ENCODE measurements at places on chromosomes 5 and 9.

GRCh38 chr5:96317945-96318344 lies 115.1 kb downstream of the PCSK1 start:
- no peak for DNase-seq

- no peak for DNase-seq
These were observed 14.3 kb upstream of the SNCAIP start for GRCh38 chr5:122297587-122298298.

DNA sequence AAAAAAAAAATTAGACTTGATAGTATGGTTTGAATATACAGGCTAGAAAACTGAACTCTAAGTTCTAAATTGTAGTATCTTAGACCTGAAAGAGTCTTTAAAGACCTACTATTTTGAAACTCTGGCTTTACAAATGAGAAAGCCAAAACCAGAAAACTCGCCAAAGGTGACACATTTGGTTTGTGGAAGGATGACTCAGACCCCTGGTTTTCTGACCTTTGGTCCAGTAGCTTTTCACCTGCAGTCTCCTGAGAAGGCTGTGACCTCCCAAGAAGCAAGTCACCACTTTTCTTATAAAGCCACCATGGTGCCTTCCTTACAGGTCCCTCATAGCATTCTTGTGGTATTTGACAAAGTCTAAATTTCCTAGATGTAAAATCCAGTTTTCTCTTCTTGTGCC lies 102.1 kb upstream of the CEP78 start:
- no peak for DNase-seq

- no peak for DNase-seq
These were observed 17.0 kb upstream of the MVB12B start for GRCh38 chr9:126309427-126310189.
